ENCODE measurements at places on chromosomes 2 and 18. TPM values are rescaled to one million over a fixed set of nuclear protein-coding genes. Genes with fewer than 3 reads are reported as not detected.

The SPR gene
- 74.8 TPM for total RNA-seq

The SETBP1 gene
- 40.8 TPM for total RNA-seq

The PSD4 gene
- total RNA-seq = 105 TPM

The SLC23A3 gene
- total RNA-seq = 0.92 TPM

The CAPN14 gene
- not detected for total RNA-seq

The POTEJ gene
- total RNA-seq = 0.87 TPM

The C2orf78 gene
- not detected for total RNA-seq

GRCh38 chr18:79528846-79529245, 133.1 kb downstream of the NFATC1 start:
- peak; percentile 86 for DNase-seq

DNA sequence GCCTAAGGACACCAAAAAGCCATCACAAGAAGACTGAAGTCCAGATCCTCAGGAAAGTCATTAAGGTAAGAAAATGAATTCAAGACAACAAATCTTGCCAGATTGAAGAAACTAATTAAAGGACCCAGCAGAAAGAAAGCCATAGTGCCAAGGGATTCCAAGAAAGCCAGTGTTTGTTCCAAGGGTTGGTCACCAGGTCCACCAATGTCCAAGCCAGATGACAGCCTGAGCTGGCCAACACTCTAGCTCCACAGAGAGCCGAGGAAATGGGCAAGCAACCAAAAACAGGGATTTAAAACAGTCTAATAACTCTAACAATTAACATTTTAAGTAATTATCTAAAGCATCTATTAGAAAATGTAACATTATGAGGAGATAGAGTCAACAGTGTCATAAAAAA, 49.2 kb downstream of the DNER start:
- DNase-seq = no peak

DNA sequence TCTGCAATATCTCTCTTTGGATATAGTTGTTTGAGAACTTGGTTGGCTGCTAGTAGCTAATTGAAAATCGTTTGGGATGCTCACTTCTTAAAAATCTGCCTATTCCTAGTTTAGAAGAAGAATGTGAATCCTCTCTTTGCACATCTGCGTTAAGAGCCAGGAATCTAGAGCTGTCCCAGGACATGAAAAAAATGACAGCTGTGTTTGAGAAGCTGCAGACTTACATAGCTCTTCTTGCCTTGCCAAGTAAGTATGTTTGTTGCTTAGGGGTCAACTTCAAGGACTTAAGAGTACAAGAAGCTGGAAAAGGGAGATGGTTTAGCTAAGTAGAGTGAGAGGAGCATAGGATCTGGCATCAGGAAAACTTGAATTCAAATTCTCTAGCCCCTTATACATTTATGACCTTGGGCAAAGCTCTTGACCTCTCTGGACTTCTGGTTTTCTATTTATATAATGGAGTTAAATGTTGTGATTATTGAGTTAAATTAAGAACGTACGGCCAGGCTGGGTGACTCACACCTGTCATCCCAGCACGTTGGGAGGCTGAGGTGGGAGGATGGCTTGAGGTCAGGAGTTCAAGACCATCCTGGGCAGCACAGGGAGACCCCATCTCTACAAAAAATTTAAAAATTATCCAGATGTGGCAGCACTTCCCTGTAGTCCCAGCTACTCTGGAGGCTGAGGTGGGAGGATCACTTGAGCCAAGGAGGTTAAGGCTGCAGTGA, 55.2 kb upstream of the STON1 start:
- DNase-seq = peak; percentile 84

- no peak for DNase-seq
Measured at GRCh38 chr2:149603248-149603647, 15.7 kb upstream of the MMADHC start.

- no peak for DNase-seq
Measured at GRCh38 chr2:235134420-235134819, 182.6 kb downstream of the SH3BP4 start.

- DNase-seq = no peak
Measured at GRCh38 chr2:197297266-197297665, 13.3 kb downstream of the ANKRD44 start.

DNA sequence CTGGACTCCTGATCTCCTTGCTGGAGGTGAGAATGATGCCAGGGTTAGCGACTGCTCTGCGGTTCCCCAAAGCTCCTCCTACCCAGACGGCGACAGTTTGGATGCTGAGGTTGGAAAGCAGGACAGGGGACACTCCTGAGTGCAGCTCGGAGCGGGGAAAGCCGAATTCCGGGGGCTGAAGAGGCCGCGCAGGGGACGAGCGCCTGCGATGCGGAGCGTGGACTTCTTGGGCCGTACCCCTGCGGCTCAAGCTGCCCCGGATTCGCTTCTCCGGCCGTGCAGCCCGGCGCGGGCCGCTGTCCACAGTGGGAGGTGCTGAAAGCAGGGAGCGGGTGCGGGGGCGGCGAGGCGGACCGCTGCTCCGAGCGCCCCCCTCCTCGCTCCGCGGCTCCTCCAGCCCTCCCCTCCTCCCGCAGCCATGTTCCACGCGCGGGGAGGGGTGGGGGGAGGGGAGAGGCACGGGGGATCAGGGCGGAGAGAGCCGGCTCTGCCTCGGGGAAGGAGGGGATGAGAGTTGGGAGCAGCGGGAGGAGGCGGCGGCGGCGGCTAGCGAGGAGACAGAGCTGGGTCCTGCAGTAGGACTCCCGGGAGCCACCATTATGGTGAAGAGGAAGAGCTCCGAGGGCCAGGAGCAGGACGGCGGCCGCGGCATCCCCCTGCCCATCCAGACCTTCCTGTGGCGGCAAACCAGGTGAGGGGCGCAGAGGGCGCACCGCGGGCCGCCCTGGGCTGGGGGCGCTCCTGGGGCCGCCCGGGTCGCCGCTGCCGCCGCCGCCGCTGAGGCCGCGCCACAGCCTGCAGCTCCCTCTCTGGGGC, at the start of gene UNC80:
UNC80 (plus strand) TSS at position 359 of the 816 bp plus-strand sequence; CDS start at position 600, 241 bp downstream.
- DNase-seq = peak; percentile 62

- DNase-seq = no peak
Measured at GRCh38 chr18:37396971-37397720, 168.5 kb downstream of the CELF4 start.

GRCh38 chr2:229087843-229088516, 183.1 kb downstream of the PID1 start:
- DNase-seq = no peak

GRCh38 chr18:6498289-6498856, 83.7 kb upstream of the L3MBTL4 start:
- DNase-seq = no peak

DNA sequence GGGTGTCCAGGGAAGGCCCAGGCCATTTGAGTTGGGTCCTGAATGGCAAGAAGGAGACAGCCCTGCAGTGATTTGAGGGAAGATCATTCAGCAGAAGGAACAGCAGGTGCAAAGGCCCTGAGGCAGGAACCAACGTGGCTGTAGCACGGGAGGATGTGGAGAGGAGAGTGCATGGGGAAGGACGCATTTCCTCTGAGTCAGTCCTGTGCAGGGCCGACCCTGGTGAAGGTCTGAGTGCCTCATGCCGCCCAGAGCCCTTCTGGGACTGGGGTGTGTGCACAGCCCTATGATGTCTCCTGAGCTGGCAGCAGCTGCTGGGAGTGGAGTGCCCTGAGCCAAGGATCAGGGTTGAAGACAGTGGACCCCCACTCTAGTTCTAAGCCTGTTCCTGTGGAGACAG, 17.9 kb upstream of the ARHGEF4 start:
- no peak for DNase-seq

DNA sequence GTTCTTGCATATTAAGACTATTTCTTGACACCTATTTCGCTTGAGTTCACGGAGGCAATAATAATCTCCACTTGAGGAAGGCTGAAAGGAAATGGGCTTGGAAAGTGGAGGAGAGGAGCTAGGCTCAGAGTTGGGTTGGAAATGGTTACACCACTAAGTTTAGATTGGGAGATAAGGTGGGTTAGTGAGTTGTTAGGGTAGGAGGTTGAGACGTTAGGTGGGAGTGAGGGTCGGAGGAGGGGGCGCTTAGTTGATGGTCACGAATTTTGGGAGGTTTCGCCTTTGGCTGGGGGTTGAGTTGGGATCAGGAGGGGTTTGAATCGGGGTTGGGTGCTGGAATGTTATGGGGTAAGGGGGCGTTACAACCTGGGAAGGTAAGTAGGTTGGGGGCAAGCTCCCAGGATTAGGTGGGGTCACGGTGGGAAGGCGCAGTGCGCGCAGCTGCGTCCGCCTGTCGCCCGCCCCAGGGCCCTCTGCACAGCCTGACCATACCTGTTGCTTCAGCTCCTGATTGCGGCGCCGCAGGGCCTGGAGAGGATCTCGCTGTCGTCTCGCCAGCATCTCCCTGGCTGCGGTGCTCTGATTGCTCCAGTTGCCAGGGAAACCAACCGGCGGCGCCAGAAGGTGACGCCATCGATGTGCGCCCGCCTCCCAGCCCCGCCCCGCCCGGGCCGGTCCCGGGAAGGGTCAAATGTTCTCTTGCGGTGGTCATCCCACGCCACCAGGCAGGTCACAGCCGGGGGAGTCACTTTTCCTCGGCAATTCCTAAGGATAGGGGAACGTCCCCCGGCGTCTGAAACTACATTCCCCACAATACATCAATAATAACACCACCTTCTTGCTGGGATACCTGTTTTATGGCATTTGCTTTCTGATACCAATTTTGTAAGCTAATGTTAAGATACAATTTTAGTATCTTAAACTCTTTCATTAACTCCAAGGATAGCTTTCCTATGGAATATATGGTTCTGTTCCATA, at the start of gene NPHP1:
NPHP1 (minus strand) TSS at position 606 of the 978 bp plus-strand sequence; CDS start at position 561, 45 bp downstream.
- peak; percentile 96 for DNase-seq

- DNase-seq = no peak
Measured at GRCh38 chr2:240212425-240213225, 72.2 kb upstream of the OTOS start.

GRCh38 chr2:37654932-37655841, 16.3 kb downstream of the CDC42EP3 start:
- no peak for DNase-seq

GRCh38 chr2:105744091-105744908, 412 bp upstream of the NCK2 start:
- DNase-seq = peak; percentile 92

DNA sequence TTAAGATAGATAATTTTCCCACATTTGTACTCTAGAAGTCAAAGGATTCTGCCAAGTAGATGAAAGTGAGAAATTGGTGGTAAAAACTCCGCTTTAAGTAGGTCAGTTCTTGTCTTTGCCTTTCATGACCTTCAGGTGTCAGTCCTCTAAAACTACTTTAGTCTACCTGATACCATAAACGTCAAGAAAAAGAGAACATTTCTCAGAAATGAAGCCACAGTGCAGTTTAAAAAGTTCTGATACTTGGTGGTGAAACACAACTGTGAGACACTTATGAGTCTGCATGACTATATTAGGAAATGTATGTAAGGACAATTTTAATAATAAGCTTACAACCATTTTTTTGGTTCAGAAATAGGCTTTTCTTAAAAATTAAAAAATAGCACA, 583.3 kb downstream of the SATB2 start:
- no peak for DNase-seq

GRCh38 chr2:145067549-145068030, 547.7 kb upstream of the ZEB2 start:
- no peak for DNase-seq

DNA sequence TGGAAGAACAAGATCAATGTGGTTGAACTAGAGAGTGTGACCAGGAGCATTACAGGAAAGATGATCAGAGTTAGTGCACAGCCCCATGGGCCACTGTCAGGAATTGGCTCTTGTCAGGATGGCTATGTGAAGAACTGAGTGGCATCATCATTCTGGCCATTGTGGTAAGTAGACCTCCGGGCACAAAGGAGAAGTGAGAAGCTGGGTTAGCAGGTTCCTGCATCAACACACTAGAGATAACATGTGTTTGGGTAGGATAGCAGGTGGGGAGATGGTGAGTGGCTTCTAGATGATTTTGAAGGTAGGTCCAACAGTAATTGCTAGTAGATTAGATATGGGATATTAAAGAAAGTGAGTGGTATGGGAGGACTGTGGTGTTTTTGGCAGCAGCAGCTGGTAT, 408.2 kb downstream of the TSN start:
- no peak for DNase-seq

DNA sequence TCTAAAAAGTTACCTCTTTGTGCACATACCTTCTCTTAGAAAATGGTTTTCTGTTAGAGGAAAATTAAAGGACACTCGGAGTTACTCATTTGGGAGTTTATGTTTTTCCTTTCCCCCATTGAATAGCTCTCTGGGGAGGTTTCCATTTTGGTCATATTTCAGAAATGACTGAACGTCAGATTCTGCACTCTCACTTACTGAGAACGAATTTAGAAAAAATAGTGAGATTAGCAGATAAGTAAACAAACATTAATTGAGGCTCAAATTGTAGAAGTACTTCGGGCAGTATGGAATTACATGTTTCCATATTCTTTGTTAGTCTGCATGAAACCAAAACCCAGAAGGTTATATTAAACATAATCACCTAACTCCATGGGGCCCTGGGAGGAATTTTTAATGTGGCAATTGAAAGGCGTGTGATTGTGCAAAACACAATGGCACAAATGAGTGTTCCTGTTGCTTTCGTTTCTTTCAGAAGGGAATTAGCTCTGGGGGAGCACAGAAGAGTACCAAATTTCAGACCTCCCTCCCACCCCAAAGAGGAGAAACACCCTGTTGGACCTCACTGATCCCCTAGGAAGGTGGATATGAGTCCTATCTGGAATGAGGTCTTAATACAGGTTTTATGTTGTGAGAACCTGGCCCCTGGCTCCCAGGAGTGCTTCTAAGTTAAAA, 212.3 kb downstream of the BCL2 start:
- DNase-seq = no peak

- DNase-seq = no peak
Measured at GRCh38 chr2:121110924-121111323, 174.1 kb downstream of the TFCP2L1 start.

DNA sequence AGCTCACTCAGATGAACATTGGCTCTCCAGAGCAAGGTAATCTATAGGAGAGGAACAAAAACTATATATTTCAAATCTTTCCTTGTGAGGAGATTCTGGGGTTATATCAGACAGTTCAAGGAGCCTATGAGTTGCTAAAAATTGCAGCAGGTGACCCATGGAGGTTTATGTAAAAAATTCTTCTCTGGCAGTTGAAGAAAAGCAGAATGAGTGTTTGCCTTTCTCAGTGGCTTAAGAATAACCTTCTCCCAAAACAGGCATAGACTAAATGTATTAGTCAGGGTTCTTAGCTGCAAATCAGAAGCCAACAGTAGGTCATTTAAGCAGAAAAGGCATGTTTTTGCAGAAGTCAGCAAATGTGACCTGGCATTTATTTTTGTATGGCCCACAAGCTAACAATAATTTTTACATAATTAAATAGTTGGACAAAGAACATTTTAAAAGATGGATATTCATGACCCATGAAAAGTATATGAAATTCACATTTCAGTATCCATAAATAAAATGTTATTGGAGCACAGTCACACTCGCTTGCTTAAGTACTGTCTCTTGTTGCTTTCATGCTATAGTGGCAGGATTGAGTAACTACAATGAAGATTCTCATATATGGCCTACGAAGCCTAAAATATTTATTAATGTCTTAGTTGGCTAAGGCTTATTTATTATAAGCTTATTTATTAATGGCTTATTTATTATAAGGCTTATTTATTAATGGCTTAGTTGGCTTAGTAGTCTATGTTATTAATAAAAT, 93.4 kb upstream of the TLK1 start:
- DNase-seq = peak; percentile 21

DNA sequence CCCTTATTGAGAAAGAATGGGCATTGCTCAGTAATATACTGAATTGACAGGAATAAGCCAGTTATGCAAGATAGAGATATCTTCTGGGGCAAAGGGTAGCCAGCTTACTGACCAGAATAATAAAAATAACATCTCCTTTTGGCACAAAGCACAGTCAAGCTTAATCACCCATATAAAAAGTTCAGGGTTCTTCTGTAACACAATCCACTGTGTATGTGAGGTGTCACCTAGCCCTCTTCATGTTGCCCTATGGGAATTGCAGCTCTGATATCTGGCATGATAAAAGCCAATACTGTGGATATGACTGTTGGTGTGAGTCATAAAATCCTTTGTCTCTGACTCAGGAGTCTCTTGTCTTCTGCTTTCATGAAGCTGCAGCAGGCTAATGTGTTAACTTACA, 90.8 kb downstream of the DSEL start:
- DNase-seq = no peak

Data from stomach (tissue), 19 donors.